ENCODE measurements at places on chromosomes 12 and 14.

- no peak for DNase-seq
Measured at GRCh38 chr12:50841716-50842531, 802 bp upstream of the TMPRSS12 start.

- DNase-seq: no peak
Measured at GRCh38 chr12:61717986-61718385, 542.2 kb upstream of the USP15 start.

GRCh38 chr14:69153873-69154270 lies 953 bp upstream of the DCAF5 start:
- DNase-seq: peak; percentile 24

DNA sequence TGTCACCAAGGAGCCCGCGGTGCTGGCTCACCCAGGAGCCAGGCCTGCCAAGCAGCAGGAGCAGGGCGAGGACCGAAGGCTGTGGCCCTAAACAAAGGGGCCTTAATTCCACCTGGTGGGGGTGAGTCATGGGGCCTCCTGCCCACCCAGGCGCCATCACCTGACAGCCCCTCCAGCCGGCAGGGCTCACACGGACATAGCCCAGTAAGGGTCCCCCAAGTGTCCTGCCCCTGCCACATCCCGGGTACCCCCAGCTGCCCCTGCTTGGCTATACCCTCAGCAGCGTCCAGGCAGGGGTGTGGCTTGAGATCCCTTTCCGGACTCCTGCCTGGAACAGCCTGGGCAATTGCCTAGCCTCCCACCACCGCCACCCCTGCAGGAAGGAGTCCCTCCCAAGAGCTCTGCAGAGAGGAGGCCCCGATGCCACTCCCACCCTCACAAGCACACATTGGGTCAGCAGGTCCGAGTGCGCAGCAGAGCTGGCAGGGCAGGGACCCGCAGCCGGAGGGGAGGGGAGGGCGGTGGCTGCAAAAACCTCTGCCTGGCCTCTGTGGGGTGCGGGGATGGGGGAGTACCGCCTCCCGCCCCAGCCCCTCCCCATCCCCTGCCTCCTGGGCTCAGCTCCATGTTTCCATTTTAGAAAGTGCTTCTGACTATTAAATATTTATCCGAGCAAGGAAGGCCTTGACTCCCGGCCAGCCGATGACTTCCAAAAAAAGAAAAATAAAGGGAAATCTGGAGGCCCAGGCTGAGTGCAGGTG lies 4.6 kb downstream of the AHNAK2 start:
- DNase-seq: peak; percentile 84

DNA sequence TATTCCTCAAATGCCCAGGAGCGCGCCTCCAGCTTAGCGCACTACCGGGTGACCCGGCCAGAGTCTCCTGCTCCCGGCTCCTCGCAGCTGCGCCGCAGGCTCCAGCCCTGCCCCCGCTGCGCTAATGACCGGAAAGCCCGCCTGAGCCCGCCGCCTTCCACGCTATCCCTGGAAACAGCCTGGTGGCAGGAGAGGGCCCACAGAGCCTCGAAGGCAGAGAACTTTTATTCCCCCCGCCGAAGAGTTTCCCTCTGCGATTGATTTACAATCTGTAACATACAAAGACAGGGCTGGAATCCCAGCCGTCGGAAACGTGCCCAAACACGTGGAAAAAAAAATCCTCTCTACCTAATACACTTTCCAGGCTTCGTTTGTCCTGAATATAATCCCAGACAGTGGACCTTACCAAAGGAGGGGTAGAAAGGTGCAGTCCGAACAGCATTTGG lies 1.5 kb downstream of the COL2A1 start:
- peak; percentile 21 for DNase-seq

GRCh38 chr12:501722-502447 lies 42.1 kb downstream of the B4GALNT3 start:
- DNase-seq: no peak

DNA sequence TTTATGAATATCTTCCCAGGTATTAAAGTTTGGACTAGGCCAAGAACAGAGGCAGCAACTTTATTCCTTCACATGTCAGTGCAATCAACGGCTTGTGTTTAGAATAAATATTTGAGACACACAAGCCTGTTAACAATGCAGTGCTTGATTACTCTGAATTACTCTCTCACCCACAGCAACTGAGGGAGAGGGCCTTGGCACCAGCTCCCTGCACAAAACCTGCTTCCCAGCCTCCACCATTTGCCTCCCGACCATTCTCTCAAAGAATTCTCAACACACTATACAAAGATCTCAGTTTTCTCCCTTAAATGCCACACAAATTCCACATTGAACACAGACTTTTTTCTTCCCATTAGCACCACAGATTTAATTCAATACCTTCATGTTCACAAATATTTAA lies 77.0 kb downstream of the STON2 start:
- DNase-seq: no peak

DNA sequence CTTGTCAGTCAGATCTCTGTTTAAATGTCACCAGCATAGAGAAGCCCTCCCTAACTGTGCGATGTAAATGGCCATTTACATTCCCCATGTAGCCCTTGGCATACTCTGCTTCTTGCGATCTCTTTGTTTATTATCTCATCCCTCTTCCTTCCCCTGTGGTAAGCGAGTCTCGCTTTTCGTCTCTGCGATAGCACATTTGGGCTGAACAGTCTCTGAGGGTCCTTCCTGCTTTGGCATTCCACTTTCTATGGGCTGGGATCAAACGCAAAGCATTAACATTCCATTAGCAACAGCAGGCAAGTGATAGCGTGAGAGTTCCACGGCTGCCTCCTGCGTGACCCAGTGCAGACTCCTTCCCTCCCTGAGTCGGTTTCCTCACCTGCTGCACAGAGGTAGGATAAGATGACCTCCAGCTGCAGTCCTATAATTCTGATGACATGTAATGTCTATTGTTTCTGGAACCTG lies 61.4 kb upstream of the TUNAR start:
- no peak for DNase-seq

DNA sequence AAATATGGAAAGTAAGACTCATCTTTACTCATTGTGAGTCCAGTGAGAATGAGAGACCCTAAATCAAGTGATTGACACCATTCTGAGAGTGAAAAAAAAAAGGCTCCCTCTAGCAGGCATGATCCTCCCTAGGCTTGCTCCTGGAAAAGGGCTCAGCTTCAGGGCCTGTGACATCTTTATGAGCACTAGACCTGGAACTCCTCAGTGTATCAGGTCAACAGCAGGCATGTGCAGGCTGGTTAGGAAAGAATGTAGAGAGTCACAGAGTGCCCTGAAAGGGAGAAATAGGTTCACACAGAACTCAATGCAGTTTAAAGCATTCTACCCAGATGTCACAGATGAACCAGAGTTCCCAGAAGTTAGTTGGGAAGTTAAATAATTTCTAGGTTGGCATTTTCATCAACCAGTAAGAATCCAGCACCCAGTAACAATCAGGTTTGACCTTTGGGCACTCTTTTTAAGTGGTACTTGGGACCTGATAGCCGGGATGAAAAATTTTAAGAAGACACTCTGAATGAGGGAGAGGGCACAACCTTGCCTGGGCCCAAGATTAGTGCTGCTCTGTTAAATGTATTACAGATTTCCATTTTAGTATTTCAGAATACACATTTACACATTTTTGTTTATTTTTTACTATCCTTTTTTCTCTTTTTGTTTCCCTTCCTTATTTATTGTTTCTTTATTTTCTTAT lies 828.8 kb downstream of the C12orf50 start:
- DNase-seq: no peak

GRCh38 chr14:69052181-69052601 lies 73.1 kb upstream of the ACTN1 start:
- no peak for DNase-seq

- DNase-seq: peak; percentile 77
Measured at GRCh38 chr14:65336191-65336591, 76.3 kb upstream of the FUT8 start.

DNA sequence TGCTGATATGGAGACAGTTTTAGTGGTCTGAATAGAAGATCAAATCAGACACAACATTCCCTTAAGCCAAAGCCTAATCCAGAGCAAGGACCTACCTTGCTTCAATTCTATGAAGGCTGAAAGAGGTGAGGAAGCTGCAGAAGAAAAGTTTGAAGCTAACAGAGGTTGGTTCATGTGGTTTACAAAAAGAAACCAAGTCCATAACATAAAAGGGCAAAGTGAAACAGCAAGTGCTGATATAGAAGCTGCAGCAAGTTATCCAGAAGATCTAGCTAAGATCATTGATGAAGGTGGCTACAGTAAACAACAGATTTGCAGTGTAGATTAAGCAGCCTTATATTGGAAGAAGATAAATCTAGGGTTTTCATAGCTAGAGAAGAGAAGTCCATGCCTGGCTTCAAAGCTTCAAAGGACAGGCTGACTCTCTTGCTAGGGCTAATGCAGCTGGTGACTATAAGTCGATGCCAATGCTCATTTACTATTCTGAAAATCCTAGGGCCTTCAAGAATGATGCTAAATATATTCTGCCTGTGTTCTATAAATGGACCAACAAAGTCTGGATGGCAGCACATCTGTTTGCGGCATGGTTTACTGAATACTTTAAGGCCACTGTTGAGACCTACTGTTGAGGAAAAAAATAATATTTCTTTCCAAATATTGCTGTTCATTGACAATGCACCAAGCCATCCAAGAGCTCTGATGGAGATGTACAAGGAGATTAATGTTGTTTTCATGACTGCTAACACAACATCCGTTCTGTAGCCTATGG lies 361.0 kb downstream of the DPF3 start:
- no peak for DNase-seq

DNA sequence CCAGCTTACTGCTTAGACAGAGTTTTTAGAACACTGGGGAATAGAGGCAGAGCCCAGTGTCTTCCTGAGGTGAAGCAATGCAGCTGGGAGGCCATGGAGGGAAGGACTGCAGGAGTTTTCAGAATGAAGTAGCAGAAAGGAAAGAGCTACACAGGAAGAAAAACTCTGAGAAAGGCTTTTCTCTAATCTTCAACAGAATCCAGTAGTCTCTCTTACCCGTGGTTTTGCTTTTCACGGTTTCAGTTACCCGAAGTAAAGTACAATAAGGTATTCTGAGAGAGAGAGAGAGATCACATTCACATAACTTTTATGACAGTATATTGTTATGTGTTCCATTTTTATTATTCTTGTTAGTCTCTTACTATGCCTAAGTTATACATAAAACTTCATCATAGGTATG lies 761.6 kb downstream of the BCL11B start:
- no peak for DNase-seq

DNA sequence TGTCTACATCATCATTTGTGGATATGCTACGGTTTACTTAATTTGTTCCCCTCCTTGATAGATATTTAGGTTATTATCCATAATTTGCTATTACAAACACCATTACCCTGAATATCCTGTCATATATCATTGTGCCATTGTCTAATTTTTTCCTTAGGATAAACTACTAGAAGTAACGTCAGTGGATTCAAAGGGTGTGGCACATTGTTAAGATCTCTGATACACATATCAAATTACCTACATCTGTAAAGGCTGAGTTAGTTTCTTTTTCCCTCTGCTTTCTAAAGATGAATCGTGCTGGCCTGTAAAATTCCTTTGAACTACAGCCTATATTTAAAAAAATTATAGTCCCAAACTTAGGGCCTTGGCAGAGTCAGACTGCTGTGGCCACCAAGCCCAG lies 53.9 kb upstream of the STRN3 start:
- DNase-seq: no peak

GRCh38 chr12:124632519-124632984 lies 65.1 kb upstream of the NCOR2 start:
- DNase-seq: no peak

- DNase-seq: no peak
Measured at GRCh38 chr12:57613427-57614109, 2.3 kb downstream of the ARHGEF25 start.

- peak; percentile 74 for DNase-seq
Measured at GRCh38 chr12:102659200-102659911, 179.0 kb upstream of the IGF1 start.

- DNase-seq: no peak
Measured at GRCh38 chr14:54261283-54261682, 135.5 kb upstream of the CDKN3 start.

GRCh38 chr12:14607568-14607967 lies 39.9 kb upstream of the PLBD1 start:
- DNase-seq: no peak

DNA sequence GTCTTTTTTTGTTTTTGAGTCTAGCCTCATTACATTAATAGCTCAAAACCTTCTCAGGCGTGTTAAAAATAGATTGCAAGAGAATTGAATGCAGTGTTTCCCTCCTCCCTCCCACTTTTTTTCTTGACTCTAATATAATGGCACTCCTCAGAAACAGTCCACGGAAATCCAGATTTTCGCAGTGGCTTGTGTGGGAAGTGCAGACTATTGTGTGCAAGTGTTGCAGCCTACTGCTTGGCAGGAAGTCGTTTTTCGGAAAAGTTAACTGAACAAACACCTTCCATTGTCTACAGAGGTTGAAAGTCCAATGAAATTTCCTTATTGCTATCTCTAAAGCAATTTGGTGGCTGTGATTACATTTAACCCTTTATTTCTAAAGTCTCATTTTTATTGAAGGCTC lies 147.9 kb upstream of the E2F7 start:
- no peak for DNase-seq

- DNase-seq: no peak
Measured at GRCh38 chr12:101616027-101616494, 21.3 kb downstream of the MYBPC1 start.

DNA sequence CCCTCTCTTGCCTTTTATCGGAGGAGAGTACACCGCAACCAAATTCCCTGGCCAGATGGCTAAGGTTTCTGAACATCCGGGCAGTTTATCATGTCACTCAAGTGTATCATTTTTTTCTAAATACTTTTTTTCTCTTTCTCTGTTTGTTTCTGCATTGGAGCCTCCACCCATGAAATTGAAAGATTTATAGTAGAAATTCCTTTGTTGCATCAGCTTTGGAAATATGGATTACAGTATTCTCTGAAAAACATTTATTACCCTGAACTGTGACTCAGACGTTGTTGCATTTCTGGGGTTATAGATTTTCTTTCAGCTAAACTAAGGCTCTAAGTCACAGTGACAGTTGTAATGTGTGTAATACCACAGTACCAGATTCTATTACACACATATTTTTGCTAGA lies 187.0 kb downstream of the SPTSSA start:
- peak; percentile 32 for DNase-seq

DNA sequence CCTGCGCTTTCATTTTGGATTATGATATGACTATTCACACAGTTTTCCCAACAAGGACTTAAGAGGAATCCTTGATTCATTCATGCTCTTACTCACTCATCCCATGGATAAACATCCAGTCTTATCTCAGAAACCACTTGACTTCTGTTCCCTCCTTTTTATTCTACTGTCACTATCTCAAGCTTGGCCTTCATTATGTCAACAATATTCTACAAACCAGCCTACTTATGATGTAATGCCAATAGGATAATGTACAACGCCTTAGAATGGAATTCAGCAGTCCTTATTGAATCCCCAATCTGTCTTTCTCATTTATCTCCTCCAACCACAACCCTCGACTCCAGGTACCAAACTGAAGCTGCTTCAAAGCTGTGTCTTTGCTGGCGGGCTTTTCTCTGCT lies 448.5 kb downstream of the PDZRN4 start:
- DNase-seq: no peak

GRCh38 chr12:78712834-78713481 lies 151.6 kb upstream of the SYT1 start:
- DNase-seq: no peak

GRCh38 chr12:23810329-23810902 lies 139.1 kb downstream of the SOX5 start:
- DNase-seq: no peak

GRCh38 chr14:104933746-104934733 lies 9.4 kb downstream of the PLD4 start:
- no peak for DNase-seq

Measured in AG10803 (cell line).